Karpas-422 (cell line): ENCODE measurements at places on chromosomes 4 and X. TPM values are rescaled to one million over a fixed set of nuclear protein-coding genes. Genes with fewer than 3 reads are reported as not detected.
A peak's percentile ranks its signal among the peaks of the same experiment; 100 is the strongest.

The ERVMER34-1 gene
- total RNA-seq: not detected in 2 replicates

- DNase-seq: no peak
These were observed 1049.8 kb upstream of the POU3F4 start for GRCh38 chrX:82458207-82458754.

DNA sequence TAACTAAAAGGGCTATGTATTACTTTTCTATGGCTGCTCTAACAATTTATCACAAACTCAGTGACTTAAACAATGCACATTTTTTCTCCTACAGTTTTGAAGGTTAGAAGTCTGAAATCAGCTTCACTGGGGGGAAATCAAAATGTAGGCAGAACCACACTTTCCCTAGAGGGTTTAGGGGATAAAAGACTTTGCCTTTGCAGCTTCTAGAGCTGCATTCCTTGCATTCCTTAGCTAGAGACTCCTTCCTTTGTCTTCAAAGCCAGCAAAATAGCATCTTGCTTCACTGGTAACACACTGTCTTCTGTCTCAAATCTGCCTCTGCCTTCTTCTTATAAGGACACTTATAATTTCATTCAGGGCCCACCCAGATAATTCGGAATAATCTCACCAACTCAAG is 152.4 kb upstream of the SPIN4 start:
- DNase-seq: no peak

DNA sequence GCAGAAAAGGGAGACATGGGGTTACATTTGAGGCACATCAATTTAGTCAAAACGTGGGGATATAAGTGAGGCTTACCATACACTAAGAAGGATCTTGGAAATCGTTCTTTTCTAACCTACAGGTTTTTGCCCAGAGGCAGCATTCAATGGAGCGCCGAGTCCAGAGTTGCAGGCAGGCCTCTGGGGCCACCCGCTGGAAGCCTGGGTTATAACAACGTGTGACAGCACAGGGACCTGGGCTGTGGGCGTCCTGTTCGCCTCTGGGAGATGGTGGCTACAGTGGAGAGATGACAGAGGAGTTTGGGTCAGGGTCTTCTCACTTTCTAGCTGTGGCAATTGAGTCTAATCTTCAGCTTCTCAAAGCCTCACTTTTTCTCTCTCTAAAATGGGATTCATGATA is 53.9 kb downstream of the ENPP6 start:
- peak; percentile 69 for DNase-seq

The C4orf36 gene
- not detected in 2 replicates for total RNA-seq

DNA sequence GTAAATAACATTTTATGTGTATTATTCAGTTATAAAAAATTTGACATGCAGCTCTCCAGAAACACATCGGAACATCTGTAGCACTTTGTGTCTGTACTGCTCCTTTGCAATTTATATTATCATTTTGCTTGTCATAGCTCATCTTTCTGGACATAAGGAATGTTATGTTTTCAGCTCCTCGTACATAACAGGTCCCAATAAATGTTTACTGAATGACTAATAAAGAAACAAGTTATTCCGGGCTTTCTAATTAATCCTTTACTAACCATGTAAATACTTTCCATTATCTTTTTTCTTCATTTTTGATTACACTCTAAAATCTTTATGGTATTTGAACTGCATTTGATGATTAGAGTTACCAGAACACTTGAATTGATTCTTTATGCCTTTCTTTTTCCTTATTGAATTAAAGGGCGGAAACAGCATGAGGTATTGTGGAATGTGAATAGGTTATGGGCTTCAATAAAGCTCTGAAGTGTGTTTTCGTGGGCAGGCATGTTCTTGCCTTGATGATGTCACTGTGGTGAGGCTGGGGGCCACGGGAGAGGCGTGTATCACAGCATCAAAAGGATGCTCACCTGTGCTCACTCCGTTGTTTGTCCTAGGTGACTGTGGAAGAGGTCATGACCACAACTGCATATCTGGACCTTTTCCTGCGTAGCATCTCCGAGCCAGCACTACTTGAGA is 131.6 kb downstream of the GATB start:
- DNase-seq: no peak

The DOK7 gene
- 1.6 and 10.4 TPM in 2 replicates for total RNA-seq

GRCh38 chrX:112614640-112615039 is 65.1 kb downstream of the LHFPL1 start:
- no peak for DNase-seq

- no peak for DNase-seq
These were observed 449.7 kb upstream of the KLHL4 start for GRCh38 chrX:87067795-87068369.

The SSX4 gene
- total RNA-seq: not detected in 2 replicates

The PCSK1N gene
- total RNA-seq: not detected in 2 replicates

DNA sequence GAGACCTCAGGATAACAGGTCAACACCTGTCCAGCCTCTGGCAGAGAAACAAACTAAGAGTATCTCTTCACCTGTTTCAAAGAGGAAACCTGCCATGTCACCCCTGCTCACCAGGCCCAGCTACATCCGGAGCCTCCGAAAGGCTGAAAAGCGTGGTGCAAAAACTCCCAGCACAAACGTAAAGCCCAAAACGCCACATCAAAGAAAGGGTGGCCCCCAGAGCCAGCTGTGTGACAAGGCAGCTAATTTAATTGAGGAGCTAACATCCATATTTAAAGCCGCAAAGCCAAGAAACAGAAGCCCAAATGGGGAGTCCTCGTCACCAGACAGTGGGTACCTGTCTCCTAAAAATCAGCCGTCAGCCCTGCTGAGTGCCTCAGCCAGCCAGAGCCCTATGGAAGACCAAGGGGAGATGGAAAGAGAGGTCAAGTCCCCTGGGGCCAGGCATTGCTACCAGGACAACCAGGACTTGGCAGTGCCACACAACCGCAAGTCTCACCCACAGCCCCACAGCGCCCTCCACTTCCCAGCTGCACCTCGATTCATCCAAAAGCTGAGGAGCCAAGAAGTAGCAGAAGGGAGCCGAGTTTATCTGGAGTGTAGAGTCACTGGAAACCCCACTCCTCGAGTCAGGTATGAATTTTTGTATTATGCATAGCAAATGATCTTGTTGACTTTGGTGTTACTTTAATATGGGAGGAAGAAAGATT is 15.1 kb downstream of the PALLD start:
- DNase-seq: no peak

GRCh38 chr4:98507299-98507698 is 151.1 kb downstream of the TSPAN5 start:
- no peak for DNase-seq

GRCh38 chrX:129771266-129771995 is 8.3 kb upstream of the SASH3 start:
- DNase-seq: no peak

The CRMP1 gene
- total RNA-seq: 0.40 and 0.48 TPM in 2 replicates

The ETDA gene
- not detected in 2 replicates for total RNA-seq

- no peak for DNase-seq
These were observed 14.1 kb downstream of the HPSE start for GRCh38 chr4:83320548-83320947.

The AREG gene
- not detected in 2 replicates for total RNA-seq

The RASL11B gene
- not detected in 2 replicates for total RNA-seq

GRCh38 chr4:124018383-124019317 is 622.1 kb downstream of the SPRY1 start:
- peak; percentile 40 for DNase-seq

The GTPBP6 gene
- 19.4 and 57.3 TPM in 2 replicates for total RNA-seq

GRCh38 chr4:121796283-121796682 is 4.8 kb upstream of the EXOSC9 start:
- no peak for DNase-seq

- DNase-seq: no peak
These were observed 19.2 kb downstream of the SLC9A7 start for GRCh38 chrX:46739736-46740135.

DNA sequence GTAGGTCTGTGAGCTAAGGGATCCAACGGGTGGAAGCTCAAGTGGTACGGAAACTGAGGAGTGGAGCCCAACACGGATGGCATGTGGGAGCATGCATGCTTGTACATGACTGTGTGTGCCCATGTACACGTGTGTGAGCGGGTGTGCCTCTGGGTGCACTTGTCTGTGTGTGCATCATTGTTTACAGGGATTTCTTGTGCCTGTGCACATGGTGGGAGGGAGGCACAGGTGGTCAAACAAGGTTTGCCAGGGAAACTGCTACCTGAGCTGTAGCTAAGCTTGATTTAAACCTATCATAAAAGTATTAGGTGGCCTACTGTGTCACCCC is 122.5 kb upstream of the MAMLD1 start:
- no peak for DNase-seq

DNA sequence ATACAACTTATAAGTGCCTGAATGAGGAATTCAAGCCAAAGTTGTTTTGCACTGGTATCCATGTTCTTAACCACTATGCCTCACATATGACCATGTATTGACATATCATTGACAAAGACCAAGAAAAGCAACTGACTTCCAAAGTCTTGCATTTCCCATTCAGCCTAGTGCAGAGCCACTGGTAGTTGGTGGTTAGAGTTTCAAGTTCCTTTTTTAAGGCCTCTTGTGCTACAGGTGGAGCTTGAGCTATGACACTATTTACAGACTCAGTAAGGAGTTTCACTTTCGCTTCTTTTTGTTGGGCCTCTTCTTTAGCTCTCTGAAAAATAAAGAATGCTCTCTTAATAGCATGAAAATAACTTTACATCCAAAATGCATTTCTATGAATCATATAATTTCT is 763.0 kb downstream of the DMD start:
- DNase-seq: peak; percentile 75

The GRIA3 gene
- total RNA-seq: not detected in 2 replicates

GRCh38 chr4:109701566-109702410 is 1.5 kb downstream of the CASP6 start:
- peak; percentile 57 for DNase-seq

GRCh38 chr4:99408346-99408745 is 26.8 kb downstream of the ADH7 start:
- no peak for DNase-seq

DNA sequence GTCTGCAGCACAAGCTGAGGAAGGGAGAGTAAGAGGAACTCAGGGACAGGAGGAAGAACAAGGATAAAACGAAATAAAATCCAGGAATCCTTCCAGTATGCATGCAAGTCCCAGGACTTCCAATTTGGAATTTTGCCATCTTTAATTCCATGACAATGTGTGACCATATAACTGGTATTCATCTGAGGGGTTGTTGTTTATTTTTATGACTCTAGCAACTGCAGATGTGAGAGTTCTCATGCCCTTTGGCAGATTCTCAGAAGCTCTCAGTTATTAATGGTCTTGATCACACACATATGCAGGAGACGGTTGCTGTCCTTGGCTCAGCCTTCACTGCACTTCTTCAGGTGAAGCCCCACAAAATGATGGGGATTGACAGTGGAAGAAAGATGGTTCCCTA is 148.2 kb downstream of the SMIM20 start:
- DNase-seq: no peak
